ENCODE measurements at places on chromosomes 13 and 19.

DNA sequence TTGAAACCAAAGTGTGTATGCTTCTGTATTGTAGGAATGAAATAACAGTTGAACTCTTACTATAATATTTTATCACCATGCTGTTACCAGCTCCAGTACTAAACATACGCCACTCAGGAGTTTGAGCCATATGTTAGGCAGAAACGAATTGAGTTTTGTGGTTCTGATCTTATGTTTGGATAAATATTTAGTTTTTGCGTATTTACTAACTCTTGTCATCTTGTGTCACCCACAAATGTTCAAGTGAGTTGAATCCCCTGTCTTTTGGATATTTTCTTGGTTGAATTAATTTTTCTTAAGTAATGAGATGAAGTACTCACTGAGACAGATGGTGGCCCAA is 1.5 kb downstream of the FNDC3A start:
- no peak for DNase-seq

- DNase-seq: peak; percentile 10
Observed at GRCh38 chr13:108155185-108156106, 59.9 kb downstream of the LIG4 start.

DNA sequence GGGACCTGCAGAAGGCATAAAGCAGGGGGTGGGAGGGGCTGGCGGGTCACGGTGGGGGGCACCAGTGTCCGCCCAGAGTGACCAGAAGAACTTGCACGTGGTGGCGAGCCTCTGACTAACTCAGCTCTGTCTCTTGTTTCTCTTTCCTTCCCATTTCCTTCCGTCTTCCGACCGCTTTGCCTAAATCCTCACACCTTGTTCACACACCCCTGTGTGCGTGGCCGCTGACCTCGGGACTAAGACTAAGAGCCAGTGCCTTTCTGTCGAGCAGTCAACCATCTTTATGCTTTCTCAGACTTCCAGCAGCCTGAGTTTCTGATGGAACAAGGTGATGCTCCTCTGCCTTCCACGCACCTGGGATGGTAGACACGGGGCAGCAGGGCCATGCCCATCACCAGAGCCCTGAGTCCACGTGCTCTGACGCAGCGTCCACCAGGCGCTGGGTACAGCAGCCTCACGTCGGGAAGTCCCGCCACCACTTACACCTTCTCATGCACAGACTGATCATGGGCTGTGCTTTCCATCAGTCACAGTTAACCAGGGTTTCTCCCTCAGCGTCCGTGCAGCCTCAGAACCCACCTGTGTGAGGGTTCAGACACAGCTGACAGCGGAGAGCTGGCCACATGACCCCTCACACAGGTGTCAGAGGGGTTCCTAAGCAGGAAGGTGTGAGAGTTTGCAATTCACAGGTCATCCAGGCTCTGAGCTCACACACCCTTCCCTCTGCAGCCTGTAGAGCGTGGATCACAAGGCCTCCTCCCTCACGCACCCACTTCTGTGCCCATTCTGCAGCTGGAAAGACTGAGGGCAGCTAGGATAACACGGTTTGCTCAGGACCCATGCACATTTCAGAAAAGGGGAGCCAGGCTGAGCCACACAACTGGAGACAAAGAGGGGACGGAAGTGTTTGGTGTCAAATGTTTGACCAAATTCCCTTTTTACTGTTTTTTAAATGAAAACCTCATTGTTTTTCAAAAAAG is 90.7 kb upstream of the MCF2L start:
- DNase-seq: no peak

DNA sequence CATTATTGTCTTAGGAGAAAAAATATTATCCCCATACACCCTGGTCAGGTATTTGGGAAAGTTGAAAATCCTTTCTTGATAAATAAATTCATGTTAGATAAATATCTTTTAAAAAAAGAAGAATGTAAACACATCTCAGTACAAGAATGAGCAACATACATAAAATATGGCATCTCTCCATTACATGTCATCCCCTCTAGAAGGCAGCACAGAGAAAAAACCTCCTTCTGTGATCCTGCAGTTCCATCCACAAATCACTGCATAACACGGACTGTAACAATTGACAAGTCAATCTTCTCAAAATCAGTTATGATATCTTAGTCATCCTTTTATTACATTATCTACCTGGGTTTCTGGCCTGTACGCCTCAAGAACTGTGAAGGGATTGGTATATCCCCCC is 683.9 kb upstream of the KLHL1 start:
- DNase-seq: no peak

GRCh38 chr19:48123907-48124651 is 13.5 kb upstream of the PLA2G4C start:
- no peak for DNase-seq

DNA sequence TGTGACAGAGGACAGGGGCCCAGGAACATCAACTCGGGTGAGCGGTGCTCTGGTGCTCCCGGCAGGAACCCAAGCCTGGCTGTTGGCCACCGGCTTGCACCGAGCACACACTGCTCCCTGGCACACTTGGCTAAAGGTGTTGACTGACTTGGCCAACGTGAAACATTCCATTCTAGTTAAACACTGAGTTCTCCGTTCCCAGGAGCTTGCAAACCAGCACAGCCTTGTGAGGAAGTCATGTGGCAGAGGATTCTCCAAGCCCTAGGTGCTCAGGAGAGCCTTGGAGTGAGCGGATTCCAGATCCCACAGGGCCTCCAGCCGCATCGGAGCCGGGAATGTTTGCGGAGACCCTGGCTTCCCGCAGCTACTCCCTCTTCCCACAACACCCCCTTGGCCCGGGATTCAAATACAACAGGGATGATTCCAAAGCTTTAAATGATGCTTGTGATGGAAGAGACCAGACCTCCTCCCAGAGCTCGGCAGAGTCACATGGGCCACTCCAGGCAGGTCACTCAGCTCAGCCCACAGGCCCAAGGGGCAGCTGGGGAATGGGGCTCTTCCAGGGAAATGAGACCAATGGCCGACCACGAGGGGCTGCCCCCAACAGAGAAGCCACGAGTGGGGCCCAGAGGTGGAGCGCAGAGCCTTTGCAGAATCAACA is 2.9 kb downstream of the C13orf46 start:
- DNase-seq: no peak

GRCh38 chr13:101949681-101950080 is 452.2 kb downstream of the FGF14 start:
- no peak for DNase-seq

GRCh38 chr13:110637747-110638146 is 22.4 kb downstream of the NAXD start:
- no peak for DNase-seq

- DNase-seq: no peak
Observed at GRCh38 chr13:51065372-51066090, 45.5 kb downstream of the C13orf42 start.

- no peak for DNase-seq
Observed at GRCh38 chr13:71828564-71828963, 38.4 kb downstream of the DACH1 start.

DNA sequence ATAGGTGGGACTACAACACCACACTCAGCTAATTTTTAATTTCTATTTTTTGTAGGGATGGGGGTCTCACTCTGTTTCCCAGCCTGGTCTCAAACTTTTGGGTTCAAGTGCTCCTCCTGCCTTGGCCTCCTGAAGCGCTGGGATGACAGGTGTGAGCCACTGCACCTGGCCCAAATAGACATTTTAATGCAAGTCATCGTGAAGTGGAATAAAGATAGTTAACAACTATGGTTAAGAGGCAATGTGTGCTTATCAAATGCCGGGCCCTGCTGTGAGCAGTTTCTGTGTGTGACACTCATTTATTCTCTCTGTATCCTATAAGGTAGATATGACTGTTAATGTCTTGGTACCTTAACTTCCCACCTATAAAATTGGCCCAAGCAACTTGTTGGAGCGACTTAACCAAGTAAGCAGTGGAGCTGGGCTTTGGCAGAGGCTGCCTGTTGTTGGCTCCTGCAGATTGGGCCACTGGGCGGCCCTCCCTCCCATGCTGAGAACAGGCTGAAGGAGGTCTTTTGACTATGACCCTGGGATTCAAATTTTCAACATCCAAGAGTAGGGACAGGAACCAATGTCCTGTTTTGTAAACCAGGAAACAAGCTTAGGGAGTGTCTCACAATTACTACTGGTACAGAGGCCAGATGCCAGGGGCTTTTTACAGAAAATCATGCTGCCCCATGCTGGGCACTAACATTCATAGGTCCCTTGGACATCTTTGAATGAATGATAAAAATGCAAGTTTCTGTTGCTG is 450.7 kb downstream of the TSHZ3 start:
- no peak for DNase-seq

- no peak for DNase-seq
Observed at GRCh38 chr13:91384896-91385295, 13.5 kb upstream of the GPC5 start.

GRCh38 chr19:40223135-40223822 is 3.2 kb downstream of the CCNP start:
- DNase-seq: no peak

DNA sequence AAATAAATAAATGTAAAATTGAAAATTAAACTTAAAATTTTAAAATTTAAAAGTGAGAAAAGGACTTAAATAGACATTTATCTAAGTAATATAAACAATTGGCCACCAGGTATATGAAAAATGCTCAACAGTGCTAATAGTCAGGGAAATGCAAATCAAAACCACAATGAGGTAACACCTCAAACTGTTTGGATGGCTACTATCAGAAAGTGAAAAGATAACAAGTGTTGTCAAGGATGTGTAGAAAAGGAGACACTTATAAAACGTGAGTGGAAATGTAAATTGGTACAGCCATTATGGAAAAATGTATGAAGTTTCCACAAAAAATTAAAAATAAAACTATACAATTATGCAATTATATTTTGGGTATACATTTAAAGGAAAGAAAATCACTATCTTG is 752.2 kb downstream of the EFNB2 start:
- DNase-seq: no peak

GRCh38 chr13:102693250-102693649 is 1.6 kb downstream of the METTL21C start:
- DNase-seq: no peak

DNA sequence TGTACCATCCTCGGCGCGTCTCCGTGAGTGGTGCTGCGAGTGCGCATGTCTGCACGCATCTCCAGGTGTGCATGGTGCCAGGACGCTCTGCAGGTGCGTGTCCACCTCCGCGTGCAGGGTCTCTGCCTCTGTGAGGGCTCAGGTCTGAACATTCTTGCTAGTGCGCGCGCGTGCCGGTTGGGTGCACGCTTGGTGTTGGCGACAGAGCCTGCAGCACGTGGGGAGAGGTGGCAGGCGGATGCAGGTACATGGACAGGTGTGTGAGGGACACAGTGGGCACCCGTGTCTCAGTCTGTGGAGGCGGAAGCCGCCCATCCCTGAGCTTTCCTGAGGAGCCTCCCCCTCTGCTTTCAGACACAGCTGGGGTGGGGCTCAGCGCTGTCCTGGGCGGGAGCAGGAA is 4.9 kb upstream of the OR10H2 start:
- DNase-seq: no peak

Measured in inflammatory macrophage treated with lipopolysaccharide for 1 hour (primary cell).